CD4-positive, alpha-beta T cell treated with Interleukin-10 for 1 hour (primary cell): ENCODE measurements at places on chromosomes 16 and 17.

GRCh38 chr17:44202756-44203155, 3.1 kb upstream of the ATXN7L3 start:
- no peak for DNase-seq

DNA sequence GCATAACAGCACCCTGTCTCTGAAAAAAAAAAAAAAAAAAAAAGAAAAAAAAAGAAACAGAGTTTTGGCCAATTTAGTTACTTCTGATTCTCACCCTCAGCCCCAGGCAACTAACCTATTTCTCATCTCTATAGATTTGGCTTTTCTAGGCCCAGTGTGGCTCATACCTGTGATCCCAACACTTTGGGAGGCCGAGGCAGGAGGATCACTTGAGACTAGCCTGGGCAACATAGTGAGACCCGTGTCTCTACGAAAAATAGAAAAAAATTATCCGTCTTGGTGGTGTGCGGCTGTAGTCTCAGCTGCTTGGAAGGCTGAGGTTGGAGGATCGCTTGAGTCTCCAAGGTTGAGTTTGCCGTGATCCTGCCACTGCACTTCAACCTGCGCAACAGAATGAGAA, 8.7 kb downstream of the RPS6KB1 start:
- DNase-seq: no peak

DNA sequence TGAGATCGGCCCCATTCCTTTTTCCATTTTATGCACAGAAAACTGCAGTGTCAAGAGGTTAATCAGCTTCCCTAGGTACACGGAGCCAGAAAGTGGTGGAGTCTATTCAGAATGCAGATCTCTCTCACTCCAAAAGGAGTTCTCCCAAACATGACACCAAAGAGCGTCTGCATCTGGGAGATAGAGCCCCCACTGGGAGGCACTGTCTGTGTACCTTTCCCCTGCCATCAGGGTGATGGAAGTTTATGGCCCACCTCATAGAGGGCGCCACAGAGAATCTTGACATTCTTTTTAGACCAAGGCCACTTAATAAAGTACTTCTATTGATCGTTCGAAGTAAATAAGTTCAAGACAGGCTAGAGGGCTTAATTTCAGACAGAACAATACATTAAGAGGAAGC, 493.7 kb upstream of the ERCC4 start:
- no peak for DNase-seq

GRCh38 chr17:7213895-7214299, 5.7 kb downstream of the DLG4 start:
- peak; percentile 91 for DNase-seq

- peak; percentile 75 for DNase-seq
These were observed at the start of gene NME3 for GRCh38 chr16:1771188-1771863. TSS of gene NME3 (minus strand) at chr16:1771543. CDS start at chr16:1771534, 9 bp downstream.

- no peak for DNase-seq
These were observed 815 bp downstream of the ATAD5 start for GRCh38 chr17:30832438-30833124.

GRCh38 chr16:51121850-51122249, 29.2 kb downstream of the SALL1 start:
- DNase-seq: no peak

DNA sequence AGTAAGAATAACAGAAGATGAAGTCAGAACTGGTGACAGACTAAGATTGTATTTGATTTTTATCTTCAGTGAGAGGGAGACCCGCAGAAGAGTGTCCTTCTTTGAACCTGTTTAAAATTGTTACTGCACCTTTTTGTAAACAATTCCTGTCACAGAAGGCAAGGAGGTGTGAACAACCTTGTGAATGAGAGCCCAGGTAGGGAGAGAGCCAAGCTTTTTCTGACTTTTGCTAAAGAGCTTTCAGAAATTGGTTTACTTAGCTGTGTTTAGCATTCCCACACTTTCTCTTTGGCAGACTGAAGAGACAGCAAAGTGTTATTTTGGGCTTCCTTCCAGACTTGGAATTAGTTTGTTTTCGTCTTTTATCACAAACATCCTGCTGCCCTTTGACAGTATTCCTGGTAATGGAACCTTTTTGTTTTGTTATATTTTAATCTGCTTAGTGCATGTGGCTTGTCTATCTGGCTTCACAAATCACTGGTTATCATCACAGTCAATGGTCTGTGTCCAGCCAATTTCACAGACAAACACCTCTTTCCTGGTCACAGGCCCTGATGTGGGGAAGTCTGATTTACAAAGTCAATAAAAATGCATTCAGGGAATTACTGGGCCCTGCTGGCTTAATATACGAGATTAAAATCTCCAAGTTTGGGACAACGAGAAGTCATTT, 85.7 kb upstream of the HS3ST2 start:
- no peak for DNase-seq

DNA sequence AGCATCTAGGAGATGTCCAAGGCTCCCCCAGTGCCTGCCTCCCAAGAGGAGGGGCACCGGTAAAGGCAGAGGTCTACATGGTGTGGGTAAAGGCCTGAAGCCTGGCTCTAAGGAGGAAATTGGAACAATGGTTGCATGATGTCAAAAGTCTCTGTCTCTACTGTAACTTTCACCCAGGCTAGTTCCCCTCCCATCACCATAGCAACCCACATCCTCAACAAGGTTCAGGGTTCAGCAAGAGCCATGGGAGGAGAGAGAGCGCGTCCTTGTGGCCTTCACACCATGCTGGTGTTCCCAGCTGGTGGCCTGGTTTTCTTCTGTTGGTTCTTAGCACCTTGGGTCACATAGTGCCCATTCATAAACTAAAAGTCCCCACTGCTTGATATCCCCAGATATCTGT, 196.7 kb upstream of the CDH5 start:
- DNase-seq: no peak

DNA sequence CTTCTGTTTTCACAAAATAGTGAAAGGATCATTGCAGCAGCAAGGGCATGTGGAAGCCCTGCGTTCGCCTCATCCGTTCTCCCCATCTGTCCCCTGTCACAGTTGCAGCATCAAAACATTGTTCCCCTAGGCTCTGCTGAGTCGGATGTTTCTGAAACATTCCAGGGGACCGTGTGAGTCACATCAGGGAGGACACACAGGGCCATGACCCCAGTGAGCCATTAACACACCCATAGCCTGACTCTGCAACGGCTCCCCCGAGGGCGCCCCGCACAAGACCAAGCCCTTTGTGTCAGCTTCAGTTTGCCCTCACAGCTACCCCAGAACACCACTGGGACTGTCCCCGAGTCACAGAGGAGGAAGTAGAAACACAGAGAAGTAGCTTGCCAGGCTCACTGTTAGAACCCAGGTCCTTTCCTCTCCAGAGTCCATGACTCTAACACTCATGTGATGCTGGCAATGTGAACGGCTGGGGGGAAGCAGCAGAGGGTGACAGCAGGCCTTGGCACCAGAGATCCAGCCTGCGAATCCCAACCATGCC, 63.3 kb upstream of the HSBP1 start:
- DNase-seq: peak; percentile 4

DNA sequence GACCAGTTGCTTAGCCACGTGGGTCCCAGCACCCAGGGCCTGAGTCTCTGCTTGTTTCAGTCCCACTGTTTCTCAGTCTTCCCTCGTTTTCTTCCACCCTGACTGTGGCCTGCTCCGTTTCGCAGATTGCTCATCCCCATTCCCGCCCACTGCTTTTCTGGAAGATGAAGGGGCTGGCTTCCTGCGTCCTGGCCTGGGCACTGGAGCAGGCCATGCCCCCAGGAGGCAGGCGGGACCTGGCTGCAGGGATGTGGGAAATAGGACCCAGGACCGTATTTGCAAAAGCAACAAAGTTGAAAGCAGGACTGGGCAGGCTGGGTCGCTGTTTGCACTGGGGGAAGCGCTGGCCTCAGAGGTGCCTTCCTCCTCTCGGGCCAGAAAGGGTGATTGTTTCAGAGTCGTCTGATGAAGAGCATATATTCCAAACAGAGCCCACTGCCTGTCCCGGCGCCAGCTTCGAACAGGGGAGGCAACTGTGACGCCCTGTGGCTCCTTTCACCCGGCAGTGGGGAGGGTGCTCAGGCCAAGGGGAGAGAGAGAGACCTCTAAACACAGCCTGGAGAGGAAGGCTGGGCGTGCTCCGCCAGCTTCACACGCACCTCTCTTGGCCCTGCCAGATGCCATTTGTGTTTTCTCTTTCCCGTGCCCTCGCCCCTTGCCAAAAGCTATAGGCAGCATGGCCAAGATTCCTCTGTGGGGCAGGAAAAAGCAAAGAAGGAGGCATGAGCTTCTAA, 108.6 kb downstream of the CMIP start:
- no peak for DNase-seq

- DNase-seq: no peak
These were observed 11.2 kb upstream of the ANKRD40CL start for GRCh38 chr17:50778471-50778870.

- peak; percentile 72 for DNase-seq
These were observed 1.6 kb downstream of the HOXB2 start for GRCh38 chr17:48543107-48543853.
